SK-N-DZ (cell line): ENCODE measurements at places on chromosomes 12 and 14.
A peak's percentile ranks its signal among the peaks of the same experiment; 100 is the strongest.

- no peak for DNase-seq
These were observed 14.7 kb downstream of the GPR132 start for GRCh38 chr14:105050551-105050897.

GRCh38 chr14:68241862-68242487 lies 422.4 kb downstream of the RAD51B start:
- no peak for DNase-seq

GRCh38 chr12:80622271-80622670 lies 85.2 kb upstream of the MYF6 start:
- DNase-seq = no peak

GRCh38 chr12:62103748-62104147 lies 156.5 kb upstream of the USP15 start:
- no peak for DNase-seq

GRCh38 chr14:68367536-68367935 lies 425.3 kb downstream of the ZFP36L1 start:
- no peak for DNase-seq

- DNase-seq = no peak
These were observed 4.7 kb downstream of the CDCA3 start for GRCh38 chr12:6846316-6846869.

DNA sequence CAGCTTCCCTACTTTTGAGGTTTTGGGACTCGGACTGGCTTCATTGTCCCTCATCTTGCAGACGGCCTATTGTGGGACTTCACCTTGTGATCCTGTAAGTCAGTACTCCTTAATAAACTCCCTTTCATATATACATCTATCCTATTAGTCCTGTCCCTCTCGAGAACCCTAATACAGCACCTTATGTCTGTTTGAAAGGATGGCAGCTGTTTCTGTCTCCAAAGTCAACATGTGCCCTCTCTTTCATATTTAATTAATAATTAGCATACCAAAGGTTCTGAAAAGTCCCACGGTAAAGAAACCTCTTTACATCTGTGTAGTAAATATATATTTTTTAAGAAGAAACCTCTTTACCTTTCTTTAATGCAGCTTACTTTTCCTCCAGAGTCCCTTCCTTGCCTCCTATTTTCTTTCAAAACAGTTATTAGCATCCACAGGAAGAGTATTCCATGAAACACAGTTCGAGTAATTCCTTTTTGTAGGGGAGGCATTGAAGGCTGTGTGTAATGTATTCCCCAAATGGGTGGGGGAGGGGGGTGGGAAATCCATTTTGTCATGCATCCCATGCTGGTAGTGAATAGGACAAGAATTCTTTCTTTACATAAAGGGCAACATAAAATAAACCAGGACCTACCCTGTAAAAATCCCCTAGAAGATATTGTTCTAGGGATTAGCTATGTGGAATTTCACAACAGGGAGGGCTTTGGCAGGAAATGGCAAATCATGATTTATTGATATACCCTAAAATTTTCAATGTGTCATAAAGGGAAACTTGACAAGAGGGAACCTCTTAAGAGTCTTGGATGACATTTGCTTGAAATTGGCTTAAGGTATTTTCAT lies 241.5 kb downstream of the SUDS3 start:
- DNase-seq = no peak

DNA sequence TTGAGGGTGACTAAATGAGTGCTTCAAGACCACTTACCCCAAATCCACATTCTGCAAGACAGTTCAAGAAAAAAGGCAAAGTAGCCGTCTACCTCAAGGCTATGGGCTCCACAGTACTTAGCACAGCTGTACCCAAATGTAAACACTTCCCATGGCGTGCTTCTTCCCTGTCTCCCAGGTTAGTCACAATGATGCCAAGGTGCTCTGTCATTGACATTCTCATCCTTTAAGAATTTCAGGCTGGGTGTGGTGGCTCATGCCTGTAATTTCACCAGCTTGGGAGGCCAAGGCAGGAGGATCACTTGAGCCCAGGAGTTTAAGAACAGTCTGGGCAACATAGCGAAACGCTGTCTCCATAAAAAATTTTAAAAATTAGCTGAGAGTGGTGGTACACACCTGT lies 51.2 kb upstream of the CERS5 start:
- no peak for DNase-seq

- DNase-seq = no peak
These were observed 202.3 kb upstream of the SLC38A2 start for GRCh38 chr12:46574847-46575246.

DNA sequence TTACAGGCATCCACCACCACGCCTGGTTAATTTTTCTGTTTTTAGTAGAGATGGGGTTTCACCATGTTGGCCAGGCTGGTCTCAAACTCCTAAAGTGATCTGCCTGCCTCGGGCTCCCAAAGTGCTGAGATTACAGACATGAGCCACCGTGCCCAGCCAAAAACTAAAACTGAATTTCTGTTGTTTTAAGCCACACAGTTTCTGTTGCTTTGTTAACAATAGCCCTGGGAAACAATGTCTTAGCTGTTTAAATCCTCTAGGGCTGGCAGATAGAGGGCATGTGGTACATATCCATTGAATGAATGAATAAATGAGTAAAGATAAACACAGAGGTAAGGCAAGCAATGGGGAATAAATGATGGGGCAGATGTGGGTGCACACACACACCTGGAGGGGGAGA lies 8.0 kb upstream of the EIF5 start:
- no peak for DNase-seq

DNA sequence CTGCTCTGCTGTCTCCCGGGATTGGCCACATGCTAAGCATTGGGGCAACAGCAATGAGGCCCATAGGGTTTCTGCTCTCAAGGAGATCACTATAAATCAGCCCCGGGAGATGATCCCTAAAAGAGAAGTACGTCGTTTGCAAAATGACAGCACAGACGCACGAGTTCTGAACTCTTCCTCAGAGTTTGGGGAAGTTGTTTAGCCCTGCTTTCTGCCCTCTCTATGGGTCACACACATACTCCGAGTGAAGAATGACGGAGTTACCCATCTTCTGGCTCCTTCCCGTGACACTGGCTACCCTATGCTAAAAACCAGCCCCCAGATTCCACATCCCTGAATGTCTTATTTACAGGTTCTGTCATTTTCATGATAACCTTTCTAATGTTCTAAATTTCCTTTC lies 258.0 kb upstream of the PLEKHG7 start:
- DNase-seq = no peak

GRCh38 chr12:78963439-78964227 lies 99.1 kb downstream of the SYT1 start:
- DNase-seq = no peak

- DNase-seq = no peak
These were observed 308.7 kb downstream of the RPAP3 start for GRCh38 chr12:47396902-47397663.

DNA sequence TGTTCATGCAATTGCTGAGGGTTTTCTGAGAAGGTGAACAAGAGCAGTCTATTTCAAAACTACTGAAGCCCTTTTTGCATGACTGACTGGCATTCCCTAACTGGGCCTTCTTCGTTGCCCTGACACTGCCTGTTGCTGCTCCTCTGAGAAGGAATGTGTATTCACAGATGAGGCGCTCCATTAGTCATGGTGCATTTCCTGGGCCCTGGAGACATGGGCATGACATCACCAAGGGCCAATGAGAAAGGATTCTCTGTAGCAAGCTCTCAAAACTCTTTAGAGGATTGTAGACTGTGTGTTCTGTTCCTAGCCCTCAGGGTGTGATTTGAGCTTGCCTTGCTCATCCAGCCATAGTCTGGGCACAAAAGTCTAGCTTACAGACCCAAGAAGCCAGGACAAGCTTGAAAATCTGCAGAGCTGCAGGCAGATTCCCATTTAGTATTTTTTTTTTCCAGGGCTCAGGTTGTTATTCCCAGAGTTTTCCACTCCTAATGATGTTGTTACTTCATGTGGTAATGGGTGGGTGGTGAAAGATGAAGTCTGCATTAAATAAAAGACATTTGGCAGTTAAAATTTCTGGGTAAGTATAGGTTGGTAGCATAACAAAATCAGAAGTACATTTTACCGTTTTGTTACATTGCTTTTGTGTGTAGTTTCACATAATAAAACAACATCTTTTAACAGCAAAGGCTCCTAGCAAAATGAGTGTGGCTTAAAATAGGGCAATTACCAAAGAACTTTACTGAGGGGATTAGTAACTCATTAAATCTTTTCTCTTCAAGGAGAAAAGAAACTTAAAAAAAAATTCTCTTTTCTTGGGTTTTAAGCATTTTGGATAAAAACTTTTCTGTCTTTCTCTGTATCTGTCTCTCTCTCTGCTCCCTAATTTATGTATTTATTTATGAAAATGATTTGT lies 318.4 kb downstream of the RAD51B start:
- DNase-seq = no peak

DNA sequence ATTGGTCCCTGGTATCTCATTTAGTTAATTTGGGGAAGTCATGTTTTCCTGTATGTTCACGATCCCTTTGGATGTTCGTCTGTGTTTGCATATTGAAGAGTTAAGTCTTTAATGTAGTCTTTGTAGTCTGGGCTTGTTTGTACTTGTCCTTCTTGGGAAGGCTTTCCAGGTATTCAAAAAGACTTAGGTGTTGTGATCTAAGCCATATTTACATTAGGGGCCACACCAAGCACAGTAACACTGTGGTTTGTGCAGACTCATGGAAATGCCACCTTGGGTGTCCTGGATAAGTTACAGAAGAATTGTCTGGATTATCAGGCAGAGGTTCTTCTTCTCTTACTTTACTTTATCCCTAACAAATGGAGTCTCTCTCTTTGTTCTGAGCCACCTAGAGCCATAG lies 380.3 kb downstream of the CCER1 start:
- DNase-seq = no peak

GRCh38 chr14:56144176-56144575 lies 26.0 kb downstream of the PELI2 start:
- no peak for DNase-seq

DNA sequence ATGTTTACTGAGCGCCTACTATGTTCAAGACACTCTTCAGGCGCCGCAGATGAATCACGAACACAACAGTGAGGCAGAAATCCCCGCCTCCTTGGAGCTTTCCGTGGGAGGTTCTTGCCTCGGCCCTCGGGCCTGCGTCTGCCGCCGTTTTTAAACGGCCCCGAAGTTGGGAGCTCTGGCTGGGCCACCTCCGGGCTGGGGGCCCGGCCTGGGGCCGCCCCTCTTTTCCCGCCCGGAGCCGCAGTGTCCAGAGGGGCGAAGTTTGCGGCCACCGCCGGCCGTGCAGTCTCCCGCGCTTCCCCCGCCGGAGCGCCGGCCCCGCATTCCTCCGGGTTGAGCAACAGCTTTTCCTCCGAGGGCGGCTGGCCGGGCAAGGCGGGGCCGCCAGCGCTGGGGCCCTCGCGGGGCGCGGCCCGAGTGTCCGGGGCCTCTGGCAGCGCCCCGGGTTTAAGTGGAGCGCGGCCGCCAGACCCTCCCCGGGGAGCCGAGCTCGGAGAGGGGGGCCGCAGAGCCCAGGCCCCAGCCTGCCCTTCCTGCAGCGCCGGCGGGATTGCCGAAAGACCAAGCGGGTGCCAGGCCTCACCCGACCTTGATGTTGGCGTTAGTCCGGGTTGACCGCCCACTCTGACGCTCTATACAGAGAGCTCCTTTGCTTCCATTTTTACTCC lies 18.7 kb upstream of the CTDSP2 start:
- no peak for DNase-seq

- peak; percentile 20 for DNase-seq
These were observed 29.8 kb downstream of the PPP1R13B start for GRCh38 chr14:103817595-103817994.

- DNase-seq = peak; percentile 53
These were observed 37.0 kb upstream of the FBXO33 start for GRCh38 chr14:39469094-39469710.

- no peak for DNase-seq
These were observed 58.3 kb downstream of the ESRRB start for GRCh38 chr14:76434220-76434619.
